ENCODE measurements at places on chromosomes 16 and 17.

- DNase-seq: no peak
Observed at GRCh38 chr17:17719199-17719940, 38.1 kb downstream of the RAI1 start.

DNA sequence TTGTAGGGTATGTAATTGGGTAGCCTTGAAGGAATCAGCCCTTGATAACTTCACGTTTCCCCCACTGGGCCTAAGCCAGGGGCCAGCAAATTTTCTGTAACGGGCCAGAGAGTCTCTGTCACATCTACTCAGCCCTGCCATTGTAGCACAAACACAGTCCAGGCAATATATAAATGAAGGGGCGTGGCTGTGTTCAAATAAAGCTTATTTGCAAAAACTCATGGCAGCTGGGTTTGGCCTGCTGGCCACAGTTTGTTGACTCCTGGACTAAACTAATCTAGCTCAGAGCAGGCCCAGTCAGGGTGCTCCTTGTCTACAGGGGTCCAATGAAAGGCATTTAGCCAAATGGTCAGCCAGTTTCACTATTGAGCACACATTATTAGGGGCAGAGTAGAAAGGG, 141.6 kb downstream of the CCDC182 start:
- no peak for DNase-seq

GRCh38 chr17:7755095-7755890, 37.7 kb downstream of the DNAH2 start:
- no peak for DNase-seq

DNA sequence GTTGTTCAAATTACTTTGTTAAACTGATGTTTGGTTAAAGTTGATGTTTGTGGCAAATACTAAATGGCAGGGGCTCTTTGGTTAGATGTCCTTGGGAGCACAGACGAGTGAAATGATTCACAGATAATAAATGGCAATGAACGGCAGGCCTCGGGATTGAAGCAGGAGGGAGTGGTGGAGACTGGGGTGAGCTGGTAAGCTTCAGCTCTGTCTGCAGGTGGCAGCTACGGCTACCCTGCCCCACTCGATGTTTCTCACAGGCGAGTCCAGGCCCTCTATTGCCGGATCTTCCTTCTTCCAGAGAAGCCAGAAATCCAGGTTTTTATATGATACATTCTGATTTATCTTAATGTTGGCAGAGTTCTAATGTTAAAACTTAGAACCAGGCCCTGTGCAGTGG, 144.8 kb upstream of the CACNG5 start:
- no peak for DNase-seq

GRCh38 chr17:1787301-1787902, 25.5 kb downstream of the SERPINF1 start:
- DNase-seq: no peak

DNA sequence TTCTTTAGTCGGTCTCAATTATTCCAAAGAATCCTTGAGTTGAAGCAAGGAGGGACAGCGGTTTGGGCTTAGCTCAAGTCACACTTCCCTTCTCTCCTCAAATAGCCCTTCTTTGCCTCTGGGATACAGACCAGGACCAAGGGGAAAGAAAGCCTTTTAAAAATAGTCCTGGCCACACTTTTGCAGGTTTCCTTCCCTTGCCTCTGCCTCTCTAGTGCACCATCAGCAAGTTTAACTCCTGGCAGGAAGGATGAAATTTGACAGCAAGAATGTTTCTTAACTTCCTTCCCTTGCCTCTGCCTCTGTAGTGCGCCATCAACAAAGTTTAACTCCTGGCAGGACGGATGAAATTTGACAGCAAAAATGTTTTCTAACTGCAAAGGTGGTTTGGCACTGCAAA, 7.2 kb upstream of the G6PC1 start:
- no peak for DNase-seq

GRCh38 chr17:56540836-56541235, 52.7 kb upstream of the NOG start:
- DNase-seq: no peak

- DNase-seq: no peak
Observed at GRCh38 chr17:78707016-78707415, 75.1 kb downstream of the CYTH1 start.

- peak; percentile 72 for DNase-seq
Observed at GRCh38 chr17:77491921-77492445, 351.2 kb downstream of the SEC14L1 start.

DNA sequence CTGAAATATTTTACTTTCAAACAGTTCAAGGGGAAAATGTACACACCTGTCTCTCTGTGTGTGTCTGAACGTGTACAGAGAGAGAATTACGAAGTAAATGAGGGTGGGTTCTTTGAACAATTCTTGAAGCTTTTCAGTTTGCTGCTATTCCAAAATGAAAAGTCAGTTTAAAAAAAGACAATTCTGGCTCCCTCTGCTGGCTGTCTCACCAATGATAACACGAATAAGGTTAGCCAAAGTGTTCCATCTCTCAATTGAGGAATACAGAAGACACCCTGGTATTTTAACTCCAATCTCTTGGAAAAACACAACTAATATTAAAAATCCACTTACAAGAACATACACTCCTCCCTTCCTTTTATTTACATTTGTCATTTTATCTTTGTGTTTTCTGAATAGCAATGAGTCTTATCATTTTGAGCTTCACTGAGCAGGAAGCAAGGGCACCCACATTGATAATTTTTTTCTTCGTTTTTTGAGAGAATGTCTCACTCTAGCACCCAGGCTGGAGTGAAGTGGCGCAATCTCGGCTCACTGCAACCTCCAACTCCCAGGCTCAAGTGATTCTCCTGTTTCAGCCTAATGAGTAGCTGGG, 20.5 kb downstream of the EFTUD2 start:
- no peak for DNase-seq

DNA sequence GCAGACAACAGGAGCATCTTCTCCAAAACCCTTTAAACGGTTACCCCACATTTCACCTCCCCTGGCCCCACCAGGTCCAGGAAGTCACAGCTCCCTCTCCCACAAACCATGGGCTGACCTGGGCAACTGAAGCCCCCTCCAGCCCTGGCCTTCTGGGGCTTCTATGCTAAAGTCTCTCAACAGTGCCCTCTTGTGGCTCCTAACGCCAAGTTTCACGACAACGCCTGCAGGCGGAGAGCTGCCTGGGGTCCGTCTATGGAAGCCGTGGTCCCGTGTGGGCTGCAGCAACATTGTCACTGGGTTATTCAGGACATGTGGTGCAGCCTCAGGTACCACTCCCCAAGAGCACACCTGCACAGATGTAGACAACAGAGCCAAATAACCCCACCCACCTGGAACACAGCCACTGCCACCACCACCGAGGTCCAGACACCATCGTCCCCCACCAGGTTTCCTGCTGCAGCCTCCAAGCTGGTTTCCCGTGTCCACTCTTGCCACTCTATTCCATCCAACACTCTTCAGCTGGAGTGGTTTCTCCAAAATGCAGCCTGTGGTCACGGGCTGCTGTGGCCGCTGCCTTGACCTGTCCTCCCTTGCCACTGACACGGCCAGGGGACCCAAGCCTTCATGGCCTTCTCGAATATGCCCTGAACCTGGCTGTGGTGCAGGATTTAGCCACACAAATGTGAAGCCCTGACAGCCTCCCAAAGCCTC, 19.1 kb downstream of the C16orf95 start:
- peak; percentile 7 for DNase-seq

DNA sequence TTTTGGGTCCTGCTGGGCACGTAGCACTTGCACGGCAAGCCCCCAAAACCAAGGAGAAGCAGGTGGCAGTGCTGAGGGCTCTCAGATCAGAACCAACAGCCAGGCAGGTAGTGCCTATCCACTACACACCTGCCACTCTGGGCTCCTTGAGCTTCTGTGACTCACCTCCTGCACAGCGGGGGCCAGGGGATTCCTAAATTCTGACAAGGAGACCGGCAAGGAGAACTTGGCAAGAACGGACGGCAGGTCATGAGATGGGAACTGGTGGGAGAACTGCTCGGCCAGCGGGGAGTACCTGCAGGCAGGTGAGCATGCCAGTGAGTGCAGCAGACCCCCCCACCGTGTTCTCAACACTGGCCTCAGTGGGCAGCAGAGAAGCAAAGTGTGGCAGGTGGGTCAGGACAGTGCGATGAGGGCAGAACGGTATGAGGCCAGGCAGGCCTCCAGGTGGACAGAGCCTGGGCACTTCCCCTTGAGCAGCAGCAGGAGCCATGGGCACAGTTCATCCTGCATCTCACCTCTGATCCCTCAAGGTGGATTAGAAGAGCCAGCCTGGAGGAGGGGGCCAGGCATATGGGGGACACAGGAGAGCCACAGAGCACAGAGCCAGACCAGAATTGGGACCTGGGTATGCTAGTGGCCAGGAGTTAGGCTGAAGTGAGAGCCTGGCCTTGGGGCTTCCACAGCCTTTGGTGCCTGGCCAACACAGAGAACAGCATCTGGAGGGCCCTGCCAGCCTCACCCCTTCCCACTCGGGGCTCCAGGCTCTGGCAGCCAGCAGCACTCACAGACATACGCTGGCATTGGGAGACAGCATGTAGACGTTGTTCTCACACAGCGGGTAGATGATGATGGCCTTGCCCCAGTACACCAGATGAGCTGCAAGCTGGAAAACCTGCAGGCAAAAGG, 14.7 kb downstream of the MPG start:
- no peak for DNase-seq

GRCh38 chr17:74882517-74883240, 9.9 kb upstream of the FDXR start:
- no peak for DNase-seq

DNA sequence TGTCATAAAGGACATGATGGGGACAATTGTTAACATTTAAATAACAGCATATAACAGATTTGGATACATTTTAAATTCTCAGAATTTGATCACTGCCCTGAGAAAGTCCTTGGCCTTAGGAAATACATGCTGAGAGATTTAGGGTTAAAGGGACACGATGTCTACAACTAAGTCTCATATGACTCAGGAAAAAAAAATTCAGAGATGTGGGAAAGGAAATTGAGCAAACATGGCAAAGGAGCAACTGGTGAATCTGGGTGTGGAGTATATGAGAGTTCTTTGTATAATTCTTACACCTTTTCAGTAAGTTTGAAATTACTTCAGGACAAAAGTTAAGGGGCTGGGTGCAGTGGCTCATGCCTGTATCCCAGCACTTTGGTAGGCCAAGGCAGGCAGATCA, 18.2 kb downstream of the MPP3 start:
- DNase-seq: no peak

- DNase-seq: no peak
Observed at GRCh38 chr16:28532940-28533647, 5.7 kb downstream of the NUPR1 start.

DNA sequence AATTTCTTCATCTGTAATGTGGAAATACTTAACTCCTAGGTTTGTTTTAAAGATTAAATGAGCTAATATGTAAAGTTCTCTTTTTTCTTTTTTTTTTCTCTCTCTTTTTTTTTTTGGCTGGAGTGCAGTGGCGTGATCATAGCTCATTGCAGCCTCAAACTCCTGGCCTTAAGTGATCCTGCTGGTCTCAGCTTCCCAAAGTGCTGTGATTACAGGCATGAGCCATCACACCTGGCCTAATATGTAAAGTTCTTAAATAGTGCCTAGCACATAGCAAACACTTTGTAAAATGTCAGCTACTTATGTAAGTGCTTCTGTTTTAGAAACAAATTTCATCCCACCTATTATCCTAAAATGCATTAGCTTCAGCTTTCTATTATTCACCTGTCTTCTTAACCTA, 40.0 kb downstream of the TMC6 start:
- DNase-seq: no peak

- peak; percentile 27 for DNase-seq
Observed at GRCh38 chr17:43917348-43918025, 10.2 kb upstream of the MPP2 start.

GRCh38 chr16:66541388-66542355, 8.2 kb downstream of the TK2 start:
- DNase-seq: no peak

- peak; percentile 27 for DNase-seq
Observed at GRCh38 chr16:89534252-89534756, 26.1 kb downstream of the SPG7 start.

DNA sequence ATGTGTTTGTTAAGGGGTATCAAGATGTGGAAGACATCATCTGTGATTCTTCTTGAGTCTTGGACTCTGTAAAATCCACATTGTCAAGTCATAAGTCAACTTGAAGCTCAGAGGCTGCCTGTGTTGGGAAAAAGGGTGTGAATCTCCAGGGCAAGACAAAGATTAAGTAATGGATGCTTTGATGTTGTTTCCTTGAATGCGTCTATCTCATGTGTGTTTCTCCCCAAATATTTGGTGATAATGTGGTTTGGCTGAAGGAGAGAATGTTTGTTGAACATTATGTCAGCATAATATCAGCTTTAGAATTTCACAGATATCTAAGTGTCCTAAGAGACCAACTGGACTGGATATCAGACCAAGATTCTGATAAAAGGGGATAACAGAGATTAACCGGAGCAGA, 24.1 kb upstream of the KCNJ16 start:
- no peak for DNase-seq

DNA sequence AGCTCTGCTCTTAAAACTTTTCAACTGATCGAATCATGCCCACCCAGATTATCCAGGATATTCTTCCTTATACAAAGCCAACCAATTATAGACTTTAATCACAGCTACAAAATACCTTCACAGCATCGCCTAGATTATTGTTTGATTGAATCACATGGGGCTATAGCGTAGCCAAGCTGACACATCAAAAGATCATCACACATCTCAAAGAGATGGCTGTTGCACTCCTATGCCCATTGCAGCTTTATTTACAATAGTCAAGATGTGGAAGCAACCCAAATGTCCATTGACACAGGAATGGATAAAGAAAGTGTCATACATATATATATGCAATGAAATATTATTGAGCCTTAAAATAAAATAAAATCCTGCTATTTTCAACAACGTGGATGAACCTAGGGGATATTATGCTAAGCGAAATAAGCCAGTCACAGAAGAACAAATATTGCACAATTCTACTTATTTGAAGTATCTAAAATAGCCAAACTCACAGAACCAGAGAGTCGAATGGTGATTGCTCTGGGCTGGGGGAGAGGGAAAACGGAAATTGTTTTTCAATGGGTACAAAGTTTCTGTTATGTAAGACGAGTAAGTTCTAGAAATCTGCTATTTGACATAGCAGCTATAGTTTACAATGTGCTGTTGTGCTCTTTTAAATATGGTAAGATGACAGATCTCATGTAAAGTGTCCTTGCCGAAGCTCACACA, 60.9 kb upstream of the ERCC4 start:
- no peak for DNase-seq

GRCh38 chr16:55476625-55477533, 2.1 kb upstream of the MMP2 start:
- DNase-seq: no peak

All from T-cell (primary cell).